Cardiac muscle cell (in vitro differentiated cells and primary cell): ENCODE measurements at places on chromosomes 7 and 10.

DNA sequence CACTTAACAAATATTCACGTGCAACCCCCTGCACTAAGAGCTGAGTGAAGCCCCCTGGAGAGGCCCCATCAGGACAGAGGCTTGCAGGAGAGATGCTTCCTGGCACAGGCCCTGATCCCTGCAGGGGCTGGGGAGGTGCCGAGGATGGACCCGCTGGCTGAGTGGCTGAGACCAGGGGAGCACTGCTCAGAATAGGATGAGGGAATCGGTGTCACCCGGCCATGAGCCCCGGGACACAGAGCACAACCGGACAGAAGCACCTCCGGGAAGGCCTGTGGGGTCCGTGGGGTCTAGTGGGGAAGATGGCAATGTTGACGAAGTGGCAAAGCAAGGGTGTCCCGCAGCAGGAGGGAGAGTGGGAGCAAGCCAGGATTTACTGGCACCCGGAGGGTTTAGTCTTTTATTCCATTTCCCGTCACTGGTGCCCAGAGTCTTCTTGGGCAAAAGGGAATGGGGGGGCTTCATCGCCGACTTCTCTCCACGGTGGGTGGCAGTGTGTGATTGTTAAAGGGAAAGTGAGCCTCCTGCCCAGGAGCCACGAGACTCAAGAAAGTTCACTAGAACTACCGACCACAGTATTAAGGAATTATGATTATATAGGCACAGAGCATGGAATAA lies 140.7 kb downstream of the ADARB2 start:
- DNase-seq = no peak

GRCh38 chr7:148939128-148939755 lies 55.2 kb upstream of the EZH2 start:
- no peak for DNase-seq

DNA sequence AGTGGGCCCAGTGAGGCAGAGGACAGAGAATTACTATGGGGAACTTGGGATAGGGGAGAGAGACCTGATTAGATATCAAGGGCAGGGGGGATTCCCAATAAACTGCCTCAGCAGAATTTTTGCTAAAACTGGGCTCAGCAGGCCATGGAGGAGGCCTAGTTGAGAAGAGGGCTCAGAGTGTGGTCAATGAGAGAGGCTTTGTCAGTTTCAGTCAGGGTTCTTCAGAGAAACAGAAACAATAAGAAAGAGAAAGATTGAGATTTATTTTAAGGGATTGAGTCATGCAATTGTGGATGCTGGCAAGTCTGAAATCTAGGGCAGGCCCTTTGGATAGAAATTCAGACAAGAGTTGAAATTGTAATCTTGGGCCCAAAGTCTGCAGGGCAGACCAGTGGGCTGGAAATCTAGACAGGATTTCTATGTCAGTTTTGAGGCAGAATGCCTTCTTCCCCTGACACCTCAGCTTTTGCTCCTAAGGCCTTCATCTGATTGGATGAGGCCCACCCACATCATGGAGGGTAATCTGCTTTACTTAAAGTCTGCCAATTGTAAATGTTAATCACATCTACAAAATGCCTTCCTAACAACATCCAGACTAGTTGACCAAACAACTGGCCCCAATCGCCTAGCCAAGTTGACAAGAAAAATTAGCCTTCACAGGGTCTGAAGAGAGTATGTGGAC lies 33.5 kb upstream of the CCSER2 start:
- DNase-seq = no peak

- DNase-seq = no peak
Measured at GRCh38 chr7:47288060-47288459, 293.9 kb downstream of the TNS3 start.
